ENCODE measurements at places on chromosomes 1 and 21.
A peak's percentile ranks its signal among the peaks of the same experiment; 100 is the strongest.

DNA sequence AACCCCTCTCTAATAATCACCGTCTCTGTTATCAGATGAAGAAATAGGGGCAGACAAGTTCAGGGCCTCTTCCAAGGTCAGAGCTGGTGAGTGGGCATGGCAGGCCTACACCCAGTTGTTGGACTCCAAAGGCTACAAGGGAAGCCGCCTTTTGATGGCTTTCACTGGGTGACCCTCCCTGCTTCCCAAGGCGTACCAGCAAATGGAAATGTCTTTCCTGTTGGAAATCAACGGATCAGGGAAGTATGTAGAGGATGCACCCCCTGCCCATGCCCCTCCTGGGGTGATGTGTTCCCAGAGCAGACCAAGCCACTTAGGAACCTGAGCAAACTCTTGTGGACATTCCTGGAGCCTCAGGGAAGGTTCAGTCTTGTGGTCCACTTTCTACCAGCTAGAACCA is 47.4 kb downstream of the LGR6 start:
- no peak for DNase-seq

DNA sequence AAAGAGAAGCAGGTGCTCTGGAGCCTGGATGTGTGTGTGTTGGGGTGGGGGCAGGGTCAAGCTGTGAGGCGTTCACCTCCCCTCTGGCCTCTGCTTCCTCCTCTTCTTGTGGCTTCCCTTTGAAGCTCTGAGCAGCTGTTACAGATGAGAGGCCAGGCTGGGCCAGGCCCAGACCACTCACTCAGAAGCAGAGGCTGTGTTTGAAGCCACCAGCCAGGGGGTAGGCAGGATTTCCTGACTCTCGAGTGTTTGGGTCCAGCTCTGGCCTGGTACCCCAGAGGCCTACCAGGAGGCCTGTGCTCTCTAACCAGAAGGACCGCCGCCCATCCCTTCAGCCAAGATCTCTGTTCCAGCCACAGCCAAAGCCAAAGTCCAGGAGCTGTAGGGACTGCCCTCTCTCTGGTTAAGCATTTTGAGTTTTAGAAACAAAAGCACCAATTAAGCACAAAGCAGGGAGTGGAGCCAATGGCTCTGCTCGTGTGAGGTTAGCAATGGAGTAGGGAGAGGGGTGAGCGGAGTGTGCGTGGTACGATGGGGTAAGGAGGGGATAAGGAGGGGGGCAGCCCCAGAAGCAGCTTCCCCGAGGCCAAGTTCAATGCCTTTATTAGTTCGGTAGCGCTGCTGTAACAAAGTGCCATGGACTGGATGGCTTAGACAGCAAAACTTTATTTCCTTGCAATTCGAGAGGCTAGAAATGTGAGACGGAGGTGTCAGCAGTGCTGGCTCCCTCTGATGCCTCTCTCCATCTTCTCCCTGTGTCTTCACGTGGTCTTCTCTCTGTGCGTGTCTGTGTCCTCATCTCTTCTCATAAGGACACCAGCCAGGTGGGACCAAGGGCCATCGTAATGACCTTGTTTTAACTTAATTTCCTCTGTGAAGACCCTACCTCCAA is 20.5 kb downstream of the RCSD1 start:
- DNase-seq, result peak; percentile 8

DNA sequence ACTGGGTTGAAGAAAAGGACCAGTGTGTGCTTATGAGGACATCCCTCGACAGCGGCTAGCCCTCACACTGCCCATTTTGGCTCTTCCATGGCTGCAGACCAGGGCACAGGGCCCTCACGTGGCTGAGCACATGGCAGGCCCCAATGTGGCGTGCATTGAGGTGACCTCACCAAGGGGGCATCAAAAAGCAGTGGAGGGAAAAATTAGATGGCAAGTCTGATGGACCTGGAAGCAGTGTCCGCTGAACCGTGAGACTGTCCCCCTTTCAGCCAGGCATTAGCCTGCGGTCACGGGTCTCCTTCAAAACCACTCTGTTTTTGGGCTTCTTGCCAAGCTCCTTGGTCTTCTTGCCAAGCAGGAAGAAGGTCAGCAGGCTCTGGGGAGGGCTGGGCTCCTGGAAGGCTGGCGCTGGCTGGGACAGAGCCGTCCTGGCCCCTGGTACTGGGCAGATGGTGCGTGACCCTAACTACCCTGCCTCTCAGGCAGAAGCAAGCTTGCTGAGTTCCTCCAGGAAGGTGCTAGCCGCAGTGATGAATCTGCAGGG is 30.8 kb downstream of the TRIM67 start:
- no peak for DNase-seq

- peak; percentile 75 for DNase-seq
Observed at GRCh38 chr1:213720032-213720431, 267.7 kb upstream of the PROX1 start.

DNA sequence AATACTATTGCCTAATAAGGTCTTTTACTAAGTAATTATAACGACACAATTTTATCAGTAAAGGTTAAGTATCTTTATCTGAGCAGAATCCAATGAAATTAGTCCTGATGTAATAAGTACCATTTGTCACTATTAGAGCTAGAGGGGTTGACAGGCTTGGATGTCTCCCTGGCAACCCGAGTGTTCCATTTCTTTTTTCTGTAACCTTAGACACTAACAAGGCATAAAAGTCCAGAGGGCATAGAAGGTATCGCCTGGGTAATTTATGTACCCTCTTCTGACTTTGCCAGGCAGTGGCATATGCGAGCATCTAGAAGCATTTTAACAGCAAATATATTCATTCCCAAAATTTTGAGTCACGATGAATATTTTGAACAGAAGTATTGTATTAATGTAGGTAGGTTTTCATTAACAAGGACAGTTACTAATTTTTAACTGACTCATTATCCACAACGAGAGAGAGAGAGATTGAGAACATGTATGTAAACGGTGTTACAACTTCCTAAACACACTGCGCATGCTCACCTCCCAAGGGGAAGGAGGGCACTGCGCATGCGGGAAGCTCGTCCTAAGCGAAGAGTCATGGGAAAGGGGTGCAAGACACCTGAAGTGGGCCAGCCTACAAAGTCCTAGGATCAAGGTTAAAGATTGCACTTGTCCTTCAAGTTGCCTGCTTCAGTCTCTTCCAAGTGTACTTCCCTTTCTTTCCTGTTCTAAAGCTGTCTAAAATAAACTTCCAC is 423.9 kb downstream of the DSCAM start:
- DNase-seq, result no peak

DNA sequence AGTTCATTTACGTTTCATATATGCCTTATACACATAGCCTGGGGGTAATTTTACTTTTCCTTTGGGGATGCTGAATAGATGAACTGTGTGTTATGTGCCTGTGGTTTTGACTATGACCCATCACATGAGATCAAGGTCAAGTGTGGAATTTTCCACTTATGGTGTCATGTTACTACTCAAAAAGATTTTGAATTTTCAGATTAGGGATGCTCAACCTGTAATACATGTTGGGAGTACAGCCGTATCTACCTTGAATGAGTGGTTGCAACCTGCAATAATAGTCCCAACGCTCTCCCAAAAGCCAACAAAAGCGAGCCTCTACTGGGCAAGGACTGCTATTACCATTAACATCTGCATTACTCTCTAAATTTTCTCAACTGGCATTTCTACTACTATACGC is 68.5 kb upstream of the SDC3 start:
- no peak for DNase-seq

DNA sequence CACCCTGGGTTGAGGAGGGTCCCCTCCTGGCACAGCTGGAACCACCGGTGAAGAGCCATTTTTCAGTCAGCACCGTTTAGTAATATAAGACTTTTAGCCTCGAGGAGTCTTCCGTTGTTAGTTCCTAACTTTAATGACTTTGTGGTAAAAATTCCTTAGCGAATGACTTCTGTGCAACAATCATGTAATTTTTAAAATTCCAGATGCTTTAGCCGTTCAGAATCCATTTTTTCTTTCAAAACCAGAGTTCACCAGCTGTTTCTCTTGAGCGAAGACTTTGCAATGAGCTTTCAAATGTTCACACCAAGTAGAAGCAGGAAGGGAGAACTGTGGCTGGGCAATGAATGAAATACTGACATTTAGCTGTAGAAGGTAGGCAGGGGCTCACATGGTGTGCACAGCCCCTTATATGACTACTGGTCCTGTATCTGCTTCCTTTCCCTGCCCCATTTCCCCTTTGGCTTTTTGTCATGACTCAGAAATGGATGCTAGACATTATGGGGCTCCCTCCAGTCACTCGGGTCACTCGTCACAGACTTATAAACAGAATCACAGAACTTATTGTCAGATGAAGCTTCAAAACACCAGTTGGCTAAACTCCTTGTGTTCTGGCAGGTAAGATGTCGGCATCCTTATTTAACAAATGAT is 4.1 kb downstream of the DISC1 start:
- no peak for DNase-seq

- DNase-seq, result peak; percentile 9
Observed at GRCh38 chr21:39531840-39532239, 80.1 kb downstream of the SH3BGR start.

GRCh38 chr1:20409971-20410370 is 76.0 kb downstream of the CAMK2N1 start:
- no peak for DNase-seq

GRCh38 chr1:29524285-29525065 is 288.2 kb downstream of the PTPRU start:
- no peak for DNase-seq

- DNase-seq, result no peak
Observed at GRCh38 chr1:5720484-5720883, 271.7 kb downstream of the NPHP4 start.

DNA sequence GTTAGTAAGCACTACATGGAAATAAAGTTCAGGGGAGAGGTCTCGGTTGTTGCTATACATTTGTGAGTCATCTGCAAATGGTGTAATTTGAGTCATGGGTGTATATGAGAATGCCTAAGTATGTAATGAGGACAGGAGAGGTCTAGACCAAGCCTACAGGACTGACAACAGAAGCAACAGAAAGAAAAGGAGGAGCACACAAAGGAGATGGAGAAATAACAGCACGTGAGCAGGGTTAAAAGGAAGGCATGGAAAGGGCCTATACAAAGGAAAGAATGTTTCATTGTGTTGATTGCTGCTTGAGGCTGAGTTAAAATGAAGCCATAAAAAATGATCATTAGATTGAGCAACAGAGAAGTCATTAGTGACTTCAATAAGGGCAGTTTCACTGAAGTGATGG is 28.0 kb upstream of the PRKAA2 start:
- no peak for DNase-seq

DNA sequence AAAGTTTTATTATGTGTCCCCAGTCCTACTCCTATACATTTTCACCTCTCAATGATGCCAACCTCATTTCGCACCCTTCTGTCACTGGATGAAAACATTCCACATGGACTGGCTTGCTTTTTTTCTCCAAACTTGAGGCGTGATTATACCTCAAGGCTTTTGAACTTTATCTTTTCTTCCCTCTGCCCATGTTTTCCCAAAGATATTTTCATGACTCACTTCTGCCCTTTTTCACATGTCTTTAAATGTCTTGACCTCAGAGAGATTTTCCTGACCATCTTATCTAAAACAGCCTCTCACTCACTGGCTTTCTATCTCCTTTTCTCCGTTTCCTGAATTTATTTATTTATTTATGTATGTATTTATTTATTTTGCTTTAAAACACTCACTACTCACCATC is 659.0 kb downstream of the PTPRC start:
- DNase-seq, result no peak

Data from NCI-H510A treated with DMSO at 0.1 percent for 48 hours (cell line).